ENCODE measurements at places on chromosomes 12 and 14. TPM values are rescaled to one million over a fixed set of nuclear protein-coding genes. Genes with fewer than 3 reads are reported as not detected.

DNA sequence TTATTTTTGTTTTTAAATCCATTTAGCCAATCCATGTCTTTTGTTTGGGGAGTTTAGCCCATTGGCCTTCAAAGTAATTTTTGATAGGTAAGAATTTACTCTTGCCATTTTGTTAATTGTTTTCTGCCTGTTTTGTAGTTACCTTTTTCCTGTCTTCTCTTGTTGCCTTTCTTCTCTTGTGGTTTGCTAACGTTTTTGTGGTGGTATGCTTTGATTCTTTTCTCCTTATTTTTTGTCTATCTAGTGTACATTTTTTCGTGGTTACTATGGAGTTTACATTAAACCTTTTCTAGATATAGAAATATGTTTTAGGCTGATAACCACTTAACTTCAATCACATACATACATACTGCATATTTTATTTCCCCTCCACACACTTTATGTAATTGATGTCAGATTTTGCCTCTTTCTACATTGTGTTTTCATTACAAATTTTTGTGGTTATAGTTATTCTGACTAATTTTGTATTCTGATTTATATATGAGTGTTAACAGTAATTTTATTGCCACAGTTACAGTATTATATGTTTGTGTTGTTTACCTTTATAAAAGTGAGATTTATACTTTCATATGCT lies 19.2 kb upstream of the PPP1R12A start:
- no peak for DNase-seq

The IGF1 gene
- not detected for total RNA-seq

GRCh38 chr12:131700271-131700670 lies 10.6 kb upstream of the SFSWAP start:
- DNase-seq = no peak

DNA sequence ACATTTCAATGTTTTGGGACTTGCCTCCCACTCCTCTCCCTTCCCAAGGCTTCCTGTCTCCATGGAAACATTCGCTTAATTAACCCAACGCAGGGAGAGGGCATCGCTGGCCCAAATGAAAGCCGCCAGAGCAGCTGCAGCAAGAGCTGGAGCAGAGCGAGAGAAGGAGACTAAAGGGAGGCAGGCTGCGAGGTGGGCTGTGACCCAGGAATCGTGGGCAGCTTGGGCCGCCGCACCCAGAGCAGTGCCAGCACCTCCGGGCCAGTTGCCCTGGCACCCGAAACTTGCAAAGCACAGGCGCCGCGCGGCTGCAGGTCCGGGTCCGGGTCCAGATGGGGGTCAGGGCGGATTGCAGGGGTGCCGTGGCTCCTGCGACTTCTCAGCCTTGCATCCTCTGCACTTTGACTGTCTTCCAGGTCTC lies 43.5 kb upstream of the PTPRQ start:
- no peak for DNase-seq

The SLC10A1 gene
- not detected for total RNA-seq

GRCh38 chr12:69243099-69244084 lies 4.0 kb downstream of the CPSF6 start:
- DNase-seq = peak; percentile 13

The KRT75 gene
- total RNA-seq = not detected

The ZNF10 gene
- total RNA-seq = 43.3 TPM

DNA sequence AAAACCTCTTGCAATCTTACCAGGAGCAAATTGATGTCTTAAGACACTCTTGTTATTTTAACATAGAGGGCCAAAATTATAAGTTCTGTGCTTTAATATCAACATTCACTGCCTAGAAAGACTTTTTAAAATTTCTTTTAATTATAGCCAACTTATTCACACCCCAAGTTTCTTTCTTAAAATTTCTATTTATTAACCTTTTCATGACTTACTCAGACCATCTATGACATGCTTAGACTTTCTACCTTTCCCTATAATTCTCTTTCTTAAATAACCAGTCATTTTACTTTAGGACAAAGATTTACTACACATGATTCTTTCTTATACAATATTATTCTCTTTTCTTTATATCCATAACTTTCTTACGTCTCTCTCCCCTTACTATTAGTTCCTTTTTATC lies 220.4 kb downstream of the NUBPL start:
- DNase-seq = no peak

DNA sequence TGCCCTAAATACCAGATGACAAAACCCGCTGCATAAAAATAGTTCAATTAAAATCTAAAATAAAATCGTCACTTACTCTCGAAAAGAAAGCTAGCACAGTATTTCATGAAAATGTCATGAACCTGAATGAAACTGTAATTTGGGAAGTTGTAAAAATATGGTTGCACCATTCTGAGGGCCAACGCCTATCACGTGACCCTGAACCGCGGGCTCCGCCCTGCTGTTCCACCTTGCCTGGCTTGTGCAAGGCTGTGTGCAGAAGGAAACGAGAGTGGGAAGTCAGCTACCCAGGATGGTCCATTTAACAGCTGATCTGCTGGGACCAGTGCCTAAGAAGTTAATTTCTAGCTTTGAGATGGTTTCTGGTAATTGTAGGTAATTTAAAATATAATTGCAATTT lies 91.7 kb upstream of the BMP4 start:
- no peak for DNase-seq

DNA sequence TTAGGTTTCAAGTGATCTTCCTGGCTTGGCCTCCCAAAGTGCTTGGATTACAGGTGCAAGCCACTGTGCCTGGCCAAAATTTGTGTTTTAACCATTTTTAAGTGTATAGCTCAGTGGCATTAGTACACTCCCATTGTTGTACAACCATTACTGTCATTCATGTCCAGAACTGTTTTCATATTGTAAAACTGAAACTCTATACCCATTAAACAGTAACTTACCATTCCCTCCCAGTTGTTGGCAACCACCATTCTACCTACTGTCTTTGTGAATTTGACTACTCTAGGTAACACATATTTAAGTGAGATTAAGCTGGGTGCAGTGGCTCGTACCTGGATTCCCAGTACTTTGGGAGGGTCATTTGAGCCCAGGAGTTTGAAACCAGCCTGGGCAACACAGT lies 67.3 kb upstream of the KCNH3 start:
- DNase-seq = no peak

- no peak for DNase-seq
Observed at GRCh38 chr14:58354808-58355207, 40.9 kb upstream of the TOMM20L start.

The TMEM132C gene
- total RNA-seq = not detected

- DNase-seq = no peak
Observed at GRCh38 chr12:52267699-52268098, 6.7 kb upstream of the KRT86 start.

- DNase-seq = no peak
Observed at GRCh38 chr12:106885541-106886249, 70.0 kb upstream of the TMEM263 start.

- no peak for DNase-seq
Observed at GRCh38 chr12:13102461-13103195, 839 bp downstream of the GSG1 start.

- no peak for DNase-seq
Observed at GRCh38 chr12:127496255-127496654, 770.7 kb upstream of the TMEM132C start.

- no peak for DNase-seq
Observed at GRCh38 chr12:91890742-91891141, 254.9 kb downstream of the BTG1 start.

GRCh38 chr14:75854111-75854799 lies 127.5 kb downstream of the TGFB3 start:
- no peak for DNase-seq

GRCh38 chr12:97257726-97258125 lies 204.9 kb upstream of the RMST start:
- DNase-seq = no peak

DNA sequence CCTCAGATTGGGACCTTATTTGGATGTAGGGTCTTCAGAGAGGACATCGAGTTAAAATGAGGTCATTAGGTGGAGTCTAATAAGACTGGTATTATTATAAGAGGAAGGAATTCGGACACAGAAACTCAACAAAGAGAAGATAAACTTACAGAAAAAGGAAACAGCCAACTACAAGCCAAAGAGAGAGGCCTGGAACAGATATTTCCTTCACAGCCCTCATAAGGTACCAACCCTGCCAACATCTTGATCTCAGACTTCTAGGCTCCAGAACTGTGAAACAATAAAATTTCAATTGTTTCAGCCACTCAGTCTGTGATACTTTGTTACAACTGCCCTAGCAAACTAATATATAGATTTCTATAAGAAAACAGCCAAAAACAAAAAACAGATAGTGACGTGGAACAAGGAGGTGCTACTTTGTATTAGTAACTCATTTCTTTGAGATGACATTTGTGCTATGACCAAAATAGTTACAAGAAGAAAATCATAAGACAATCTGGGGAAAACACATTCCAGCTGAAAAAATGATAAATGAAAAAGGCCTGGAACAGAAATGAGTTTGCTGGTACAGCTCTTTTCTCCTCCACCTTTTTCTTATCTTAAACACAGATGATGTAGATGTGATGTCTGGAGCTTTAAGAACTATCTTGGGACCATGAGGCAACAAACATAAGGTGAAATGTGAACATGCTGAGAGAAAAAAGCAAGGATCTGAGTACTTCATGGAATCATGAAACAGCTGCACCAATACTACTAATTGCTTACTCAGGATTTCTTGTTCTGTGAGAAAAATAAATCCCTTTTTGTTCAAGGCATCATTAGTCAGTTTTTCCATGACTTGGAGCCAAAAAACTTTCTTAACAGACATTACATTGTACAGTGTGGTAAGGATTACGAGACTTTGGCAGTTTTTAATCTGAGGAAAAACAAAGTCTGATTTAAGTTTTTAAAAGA lies 243.2 kb downstream of the ANO6 start:
- no peak for DNase-seq

DNA sequence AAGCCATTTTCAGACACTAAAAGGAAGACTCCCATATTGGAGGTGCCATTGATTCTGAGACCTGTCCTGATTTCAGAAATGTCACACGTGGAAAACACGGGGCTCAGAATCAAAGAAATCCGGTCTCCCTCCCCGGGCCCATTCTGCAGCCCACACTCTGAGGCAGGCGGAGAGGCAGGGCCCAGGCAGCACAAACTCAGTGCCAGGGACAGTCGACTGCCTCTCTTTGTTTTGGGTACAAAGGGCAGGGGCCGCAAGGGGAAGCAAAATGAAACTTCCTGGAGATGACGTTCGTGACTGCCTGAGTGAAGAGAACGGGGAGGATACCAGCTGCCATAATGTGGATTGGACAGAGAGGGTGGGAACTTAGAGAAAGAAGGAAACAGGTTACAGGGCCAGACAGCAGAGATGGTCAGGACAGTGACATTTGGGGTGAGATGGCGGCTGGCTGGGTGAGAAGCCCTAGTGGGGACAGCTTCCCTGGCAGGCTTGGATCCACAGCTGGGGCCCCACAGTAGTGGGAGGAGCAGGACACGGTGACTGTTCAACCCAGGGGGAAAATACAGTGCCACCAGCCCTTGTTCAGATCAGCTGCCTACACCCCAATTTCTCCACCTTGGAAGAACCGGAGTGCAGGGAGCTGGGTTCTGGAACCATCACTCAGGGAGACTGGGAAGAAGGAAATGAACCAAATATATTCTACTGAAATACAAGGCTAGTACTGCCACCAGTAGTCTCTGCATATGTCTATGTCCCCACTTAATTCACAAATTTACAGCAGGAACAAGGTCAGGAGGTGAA lies 8.1 kb downstream of the GAPDH start:
- DNase-seq = peak; percentile 9

- DNase-seq = no peak
Observed at GRCh38 chr14:101521473-101521915, 39.8 kb upstream of the DIO3 start.

The SELPLG gene
- 25.7 TPM for total RNA-seq

The ATF7 gene
- total RNA-seq = 13.3 TPM

DNA sequence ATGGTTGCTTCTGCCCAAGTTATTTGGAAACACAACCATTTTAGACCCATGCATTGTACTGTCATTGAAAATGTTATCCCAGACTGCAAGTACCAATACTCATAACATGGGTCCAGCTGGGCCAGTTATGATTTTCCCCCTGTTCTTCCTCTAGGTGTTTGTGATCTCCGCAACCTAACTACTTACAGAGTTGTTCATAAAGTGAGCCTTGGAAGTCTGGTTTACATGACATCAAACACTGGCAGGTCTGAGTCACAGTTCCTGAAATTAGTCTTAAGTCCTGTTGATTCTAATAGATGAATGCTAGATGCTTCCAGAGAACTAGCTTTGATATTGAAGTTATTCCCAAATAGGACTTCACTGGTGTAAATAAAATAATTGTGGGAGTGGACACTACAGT lies 487.0 kb downstream of the MED13L start:
- DNase-seq = no peak

DNA sequence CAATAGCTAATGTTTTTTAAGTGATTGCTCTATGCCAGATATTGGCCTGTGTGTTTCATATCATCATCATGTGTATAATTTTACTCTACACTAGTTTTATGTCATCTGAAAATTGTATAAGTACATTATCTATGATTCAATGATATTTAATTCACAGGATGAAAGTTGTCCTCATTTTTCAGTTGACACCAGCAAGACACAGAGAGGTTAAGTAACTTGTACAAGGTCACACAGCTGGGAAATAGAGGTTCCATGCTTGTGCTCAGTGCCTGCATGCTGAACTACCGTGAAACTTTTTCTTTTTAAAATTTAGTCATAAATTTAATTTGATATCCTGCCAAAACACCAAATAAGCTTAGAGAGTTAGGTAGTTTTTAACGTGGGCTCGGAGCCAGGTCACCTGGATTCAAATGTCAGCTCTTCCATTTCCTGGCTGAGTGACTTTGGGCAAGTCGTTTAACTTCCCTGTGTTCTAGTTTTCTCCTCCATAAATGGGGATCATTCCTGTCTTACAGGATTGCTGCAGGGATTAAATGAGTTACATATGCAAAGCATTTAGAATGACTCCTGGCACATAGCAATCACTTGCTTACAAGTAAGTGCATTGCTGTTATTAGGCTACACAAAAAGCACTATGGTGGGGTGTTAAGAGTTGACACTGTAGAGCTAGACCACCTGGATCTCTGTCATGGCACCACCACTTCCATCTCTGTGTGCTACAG lies 183.9 kb downstream of the ETV6 start:
- no peak for DNase-seq

DNA sequence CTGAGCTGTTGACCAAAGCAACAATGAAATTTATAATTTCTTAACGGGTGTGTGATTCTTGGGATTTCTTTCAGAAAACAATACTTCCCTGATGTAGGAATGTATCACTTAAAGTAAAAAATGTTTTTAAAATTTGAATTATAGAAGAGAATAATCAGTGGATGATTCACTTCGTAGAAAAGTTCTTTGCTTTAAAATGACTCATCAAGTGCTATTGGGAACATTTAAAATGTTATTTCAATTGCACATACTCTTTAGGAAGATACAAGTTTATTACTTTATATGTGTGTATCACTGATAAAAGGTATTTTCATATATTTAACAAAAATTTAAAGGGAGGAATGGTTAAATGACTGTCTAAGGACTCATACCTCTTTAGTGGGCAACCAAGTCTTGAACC lies 155.3 kb downstream of the PDE3A start:
- DNase-seq = no peak

DNA sequence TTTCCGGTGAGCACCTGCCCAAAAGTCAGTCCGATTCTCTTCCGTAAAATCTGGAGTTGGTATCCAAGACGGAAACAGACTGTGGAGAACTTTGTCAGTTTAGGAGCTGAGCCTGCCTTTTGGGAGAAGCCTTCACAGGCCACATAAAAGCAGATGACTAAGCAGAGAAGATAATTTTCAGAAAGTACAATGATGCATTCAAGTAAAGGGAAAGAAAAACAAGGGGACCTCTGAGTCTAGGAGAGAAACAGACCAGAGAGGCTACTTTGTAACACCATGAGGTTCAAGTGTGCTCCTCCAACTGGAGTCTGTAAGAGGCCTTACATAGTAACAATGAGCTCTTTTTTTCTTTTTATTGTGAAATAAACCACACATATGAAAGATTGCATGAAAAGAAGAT lies 21.1 kb downstream of the TMED8 start:
- DNase-seq = no peak

The VWF gene
- 0.20 TPM for total RNA-seq
